ENCODE measurements at places on chromosomes 3 and 15.

DNA sequence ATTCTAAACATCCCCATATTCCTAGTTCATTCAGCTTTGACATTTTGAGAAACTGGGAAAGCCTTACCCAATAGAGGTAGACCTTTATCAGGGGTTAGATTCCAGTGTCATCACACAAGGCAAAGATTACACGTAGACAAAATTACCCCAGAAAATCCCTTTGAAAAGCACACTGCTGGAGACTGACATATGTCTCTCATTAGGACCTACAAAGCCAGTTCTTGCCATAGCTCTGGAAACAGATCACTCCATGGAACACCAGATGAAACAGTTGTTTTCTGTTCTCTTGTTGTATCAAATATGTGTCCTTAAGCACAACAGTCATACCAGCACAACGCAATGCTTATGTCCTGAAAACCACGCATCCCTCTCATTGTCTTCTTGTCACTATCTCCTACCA lies 44.7 kb downstream of the RARB start:
- no peak for DNase-seq

- peak; percentile 97 for DNase-seq
Measured at GRCh38 chr15:59372352-59373211, at the start of gene MYO1E. Gene MYO1E, minus strand, starts transcription at chr15:59372871. Its CDS starts 371 bp downstream, at chr15:59372500.

- peak; percentile 61 for DNase-seq
Measured at GRCh38 chr3:30607032-30607833, 832 bp downstream of the TGFBR2 start.

GRCh38 chr3:143203848-143204247 lies 84.3 kb downstream of the CHST2 start:
- DNase-seq = peak; percentile 83

DNA sequence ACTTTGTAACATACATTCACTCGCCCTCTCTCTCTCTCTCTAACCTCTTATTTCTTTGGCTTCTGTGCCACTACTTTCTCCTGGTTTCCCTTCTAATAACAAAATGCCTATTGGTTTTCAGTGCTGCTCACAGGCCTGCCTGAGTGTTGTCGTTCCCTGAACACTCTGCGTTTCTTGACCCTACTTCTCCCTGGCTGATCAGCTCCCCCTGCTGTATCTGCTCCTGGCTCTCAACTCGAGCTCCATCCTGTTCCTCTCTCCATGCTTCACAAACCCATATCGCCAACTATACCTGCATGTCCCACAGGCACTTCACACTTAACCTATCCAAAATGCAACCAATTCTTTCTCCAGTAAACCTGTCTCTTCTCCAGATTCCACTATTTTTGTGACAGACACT lies 111.4 kb downstream of the OPA1 start:
- no peak for DNase-seq

DNA sequence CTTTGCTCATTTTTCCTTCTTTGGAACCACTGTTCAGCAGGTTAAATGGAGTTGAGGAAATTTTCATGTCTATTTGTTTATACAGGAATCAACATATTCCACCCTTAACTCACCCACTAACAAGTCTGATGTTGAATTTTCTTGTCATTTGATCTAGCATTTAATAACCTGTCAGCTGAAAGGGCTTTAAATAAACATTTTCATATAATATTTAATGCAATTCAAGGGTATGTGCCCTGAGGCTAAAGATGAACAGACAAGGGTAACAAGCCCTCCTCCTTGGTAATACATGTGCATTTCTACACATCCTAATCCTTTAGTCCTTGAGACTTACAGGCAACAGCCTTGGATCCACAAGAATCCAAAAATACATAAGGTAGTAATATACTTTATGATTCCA lies 435.0 kb upstream of the NR2F2 start:
- no peak for DNase-seq

GRCh38 chr3:14721126-14721864 lies 46.4 kb downstream of the C3orf20 start:
- no peak for DNase-seq

GRCh38 chr3:119315600-119316312 lies 21.6 kb downstream of the ARHGAP31 start:
- no peak for DNase-seq
